Substantia nigra (tissue), 51 donors: ENCODE measurements at places on chromosomes 12 and 14.

- DNase-seq = no peak
Observed at GRCh38 chr14:97248973-97249372, 451.8 kb downstream of the VRK1 start.

DNA sequence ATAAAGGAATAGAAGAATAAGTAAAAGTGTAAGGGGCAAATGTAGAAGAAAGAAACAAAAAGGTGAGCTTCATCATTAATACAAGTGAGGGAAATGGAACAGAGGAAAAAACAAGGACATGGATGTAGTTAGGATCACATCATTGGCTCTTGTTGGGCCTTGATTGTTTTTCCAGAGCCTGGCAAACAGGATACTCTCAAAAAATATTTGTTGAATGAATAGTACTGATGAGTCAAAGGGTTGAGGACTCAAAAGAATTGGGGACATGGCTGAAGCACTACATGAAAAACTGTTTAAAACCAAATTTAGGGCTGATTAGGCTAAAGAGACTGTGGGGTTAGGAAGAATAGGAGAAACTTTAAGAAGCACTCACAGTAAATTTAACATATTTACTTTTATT, 11.4 kb upstream of the SRP54 start:
- no peak for DNase-seq

GRCh38 chr14:49427117-49427516, 159.1 kb downstream of the RPS29 start:
- no peak for DNase-seq

- no peak for DNase-seq
Observed at GRCh38 chr12:93144109-93144508, 215.0 kb upstream of the EEA1 start.

GRCh38 chr12:11718768-11719253, 69.3 kb downstream of the ETV6 start:
- no peak for DNase-seq

DNA sequence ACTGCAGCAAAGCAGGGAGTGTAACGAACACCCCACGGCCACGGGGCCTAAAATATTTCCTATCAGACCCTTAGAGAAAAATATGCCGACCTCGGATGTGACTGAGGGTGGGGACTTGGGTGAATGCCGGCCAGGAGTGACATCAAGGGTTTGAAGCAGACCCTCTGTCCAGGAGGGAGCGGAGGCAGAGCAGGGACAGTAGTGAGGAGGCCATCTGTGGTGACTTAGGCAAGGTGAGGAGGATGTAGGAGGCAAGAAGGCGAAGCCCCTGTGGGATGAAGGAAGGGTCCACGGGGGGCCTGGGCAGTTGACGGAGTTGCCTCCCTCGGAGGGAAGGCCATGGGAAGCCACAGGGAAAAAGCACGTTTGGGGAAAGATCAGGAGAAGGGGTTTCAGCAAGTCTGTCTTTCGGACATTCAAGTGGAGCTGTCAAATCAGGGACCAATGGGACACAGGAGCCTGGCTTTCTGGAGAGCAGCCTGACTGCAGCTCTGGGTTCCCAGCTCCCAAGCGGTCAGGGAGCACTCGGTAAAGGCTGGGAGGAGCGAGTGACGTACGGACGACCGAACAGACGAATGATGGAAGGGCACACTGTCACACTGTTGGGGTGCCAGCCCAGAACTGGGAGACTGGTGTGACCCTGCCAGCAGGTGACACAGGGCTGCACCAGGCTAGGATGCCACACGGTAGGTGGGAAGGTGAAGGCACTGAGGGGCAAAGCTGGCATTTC, 74.3 kb downstream of the MOK start:
- no peak for DNase-seq

GRCh38 chr12:92602930-92603623, 99.7 kb upstream of the PLEKHG7 start:
- no peak for DNase-seq

DNA sequence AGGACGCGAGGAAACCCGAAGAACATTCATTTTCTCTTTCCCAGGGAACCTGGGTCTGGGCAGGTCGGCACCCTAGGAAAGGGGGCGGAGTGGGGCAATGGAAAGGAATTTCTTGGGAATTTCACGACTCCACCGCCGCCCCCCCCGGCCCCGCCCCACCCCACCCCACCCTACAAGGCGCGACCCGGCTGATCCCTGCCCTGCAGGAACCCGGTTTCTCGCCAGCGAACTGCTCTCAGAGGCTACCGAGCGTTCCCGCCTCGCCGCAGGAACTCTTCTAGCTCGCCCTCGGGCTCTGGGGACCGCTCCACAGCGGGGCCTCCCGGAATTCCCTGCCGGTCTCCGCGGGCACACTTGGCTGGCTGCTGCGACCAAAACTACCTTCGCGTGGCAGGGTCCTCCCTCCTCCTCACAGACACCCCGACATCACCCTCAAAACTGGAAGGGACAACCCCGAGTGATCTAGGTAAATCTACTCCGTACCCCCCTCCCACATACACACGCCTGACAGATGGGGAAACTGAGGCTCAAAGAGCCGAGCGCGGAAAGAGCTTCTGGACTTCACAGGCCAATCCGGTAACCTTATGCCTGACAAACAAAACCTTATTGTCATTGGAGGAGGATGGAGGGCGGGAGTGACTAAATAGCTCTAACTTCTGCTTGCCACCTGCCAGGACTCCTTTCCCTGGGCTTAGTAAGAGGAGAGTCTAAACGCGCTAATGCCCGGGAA, 785 bp upstream of the ACTN1 start:
- DNase-seq = no peak

DNA sequence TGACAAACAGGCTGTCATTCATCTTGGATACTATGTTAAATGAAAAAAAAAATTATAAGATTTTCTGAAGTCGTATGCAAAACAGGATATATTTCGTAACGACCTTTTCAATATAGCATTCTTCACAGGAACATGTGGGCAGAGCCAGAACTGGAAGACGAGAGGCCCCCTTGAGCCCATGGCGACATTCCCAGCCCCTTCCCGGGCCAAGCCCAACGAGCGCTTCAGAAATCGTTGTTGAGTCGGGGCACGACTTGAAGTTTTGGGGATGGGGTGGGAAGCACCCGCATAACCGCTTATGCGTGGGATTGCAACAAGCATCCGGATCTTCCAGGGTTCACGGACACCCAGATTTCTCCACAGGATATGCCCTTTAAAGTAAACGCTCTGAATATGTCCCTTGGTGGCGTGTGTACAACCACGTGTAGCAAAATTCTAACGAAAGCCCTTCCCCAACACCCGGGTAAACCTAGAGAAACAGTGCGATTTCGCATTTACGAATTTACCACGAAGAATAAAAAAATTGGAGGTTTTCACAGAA, 736 bp downstream of the C14orf39 start:
- no peak for DNase-seq

- no peak for DNase-seq
Observed at GRCh38 chr12:111069886-111070285, 149.5 kb upstream of the MYL2 start.

GRCh38 chr12:105906561-105906960, 232.2 kb downstream of the NUAK1 start:
- no peak for DNase-seq

DNA sequence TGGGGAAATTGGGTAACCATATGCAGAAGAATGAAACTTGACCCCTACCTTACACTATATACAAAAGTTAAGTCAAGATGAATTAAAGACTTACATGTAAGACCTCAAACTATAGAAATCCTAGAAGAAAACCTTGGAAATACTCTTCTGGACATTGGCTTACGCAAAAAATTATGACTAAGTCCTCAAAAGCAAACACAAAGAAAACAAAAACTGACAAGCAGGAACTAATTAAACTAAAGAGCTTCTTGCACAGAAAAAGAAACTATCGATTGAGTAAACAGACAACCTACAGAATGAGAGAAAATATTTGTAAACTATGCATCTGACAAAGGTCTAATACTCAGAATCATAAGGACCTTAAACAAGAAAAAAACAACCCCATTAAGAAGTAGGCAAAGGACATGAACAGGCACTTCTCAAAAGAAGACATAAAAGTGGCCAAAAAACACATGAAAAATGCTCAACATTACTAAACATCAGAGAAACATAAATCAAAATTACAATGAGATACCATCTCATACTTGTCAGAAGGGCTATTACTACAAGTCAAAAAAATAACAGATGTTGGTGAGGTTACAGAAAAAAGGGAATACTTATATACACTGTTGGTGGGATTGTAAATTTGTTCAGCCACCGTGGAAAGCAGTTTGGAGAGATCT, 37.0 kb upstream of the CFAP54 start:
- DNase-seq = no peak

GRCh38 chr14:73814153-73814552, 37.5 kb upstream of the PTGR2 start:
- DNase-seq = no peak

- no peak for DNase-seq
Observed at GRCh38 chr14:52303236-52303635, 10.9 kb upstream of the PTGER2 start.

DNA sequence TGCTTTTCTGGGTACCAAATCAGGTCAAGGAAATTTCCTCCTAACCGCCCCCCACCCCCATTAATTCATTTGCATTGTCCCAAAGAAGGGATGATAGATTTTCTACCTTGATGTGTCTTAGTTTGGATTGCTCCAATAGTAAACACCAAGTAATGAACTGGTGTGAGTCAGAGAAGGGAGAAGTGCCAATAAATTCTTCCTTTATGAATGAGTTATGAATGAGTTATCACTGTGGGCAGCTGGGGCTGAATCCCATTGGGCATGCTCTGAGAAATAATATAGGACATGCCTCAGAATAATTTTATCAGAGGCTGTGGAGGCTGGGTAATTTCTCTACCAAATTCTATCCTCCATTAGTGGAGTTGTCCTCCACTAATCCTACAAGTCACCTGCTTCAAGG, 277.9 kb upstream of the FLRT2 start:
- DNase-seq = no peak
